Thyroid gland (tissue), 4 donors: ENCODE measurements at places on chromosomes 2 and 18. TPM values are rescaled to one million over a fixed set of nuclear protein-coding genes. Genes with fewer than 3 reads are reported as not detected.

- peak; percentile 52 for DNase-seq
- no peaks in the 10 kb centered on the region for H3K27me3 ChIP-seq
- H3K27ac ChIP-seq = no peak overlapping the region
- peaks cover 29% of the 10 kb centered on the region for H3K4me1 ChIP-seq
Observed at GRCh38 chr2:237438080-237438940, 24.3 kb upstream of the COL6A3 start.

Gene DNAH7
- 15.2 TPM for total RNA-seq

DNA sequence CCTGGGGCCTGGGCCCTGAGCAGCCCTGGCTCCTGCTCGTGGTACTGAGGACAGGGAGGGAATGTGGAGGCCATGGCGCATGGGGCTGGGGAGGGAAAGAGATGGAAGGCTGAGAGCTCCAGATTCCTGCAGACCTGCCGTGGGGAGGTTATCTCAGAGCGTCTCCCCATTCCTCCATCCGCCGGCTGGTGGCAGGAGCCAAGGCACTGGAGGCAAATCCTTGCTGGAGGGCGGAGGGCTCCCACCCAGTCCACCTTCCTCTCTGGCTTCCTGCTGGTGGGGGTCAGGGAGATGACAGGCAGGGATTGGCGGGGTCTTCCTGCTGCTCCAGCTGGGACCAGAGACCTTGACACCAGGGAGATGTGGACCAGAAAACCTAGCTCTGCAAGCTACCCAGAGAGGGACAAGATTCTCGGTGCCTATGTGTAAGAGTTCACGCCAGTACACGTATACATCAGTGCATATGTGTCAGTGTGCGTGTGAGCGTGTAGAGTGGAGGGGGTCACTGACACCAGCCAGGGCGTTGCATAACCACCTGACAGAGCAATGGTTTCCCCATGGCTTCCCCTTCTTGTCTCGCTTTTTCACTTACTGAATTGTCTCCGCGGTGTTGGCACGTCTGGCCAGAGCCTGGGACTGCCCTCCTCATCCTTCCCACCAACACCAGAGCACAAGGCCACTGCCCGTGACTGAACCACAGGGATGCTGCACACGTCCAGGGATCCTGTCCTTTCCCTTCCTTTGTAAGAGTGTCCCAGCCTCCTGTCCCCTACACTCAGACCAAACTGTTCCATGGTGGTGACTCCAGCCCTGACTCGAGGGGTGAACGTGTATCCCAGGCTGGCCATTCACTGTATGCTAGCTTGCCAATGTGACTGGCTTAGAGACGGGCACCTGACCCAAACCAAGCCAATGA lies 15.8 kb upstream of the SEMA4C start:
- H3K36me3 ChIP-seq = no peaks in the 10 kb centered on the region
- H3K27me3 ChIP-seq = no peaks in the 10 kb centered on the region
- DNase-seq = no peak
- peaks cover 21% of the 10 kb centered on the region for H3K4me1 ChIP-seq
- H3K4me3 ChIP-seq = no peak overlapping the region

- no peak overlapping the region for H3K4me3 ChIP-seq
- H3K27ac ChIP-seq = no peak overlapping the region
- H3K4me1 ChIP-seq = no peaks in the 10 kb centered on the region
Observed at GRCh38 chr2:178530131-178530530, 49.9 kb downstream of the PLEKHA3 start.

Gene OSBPL6
- 4.1 TPM for total RNA-seq

Gene SRD5A2
- not detected for total RNA-seq

DNA sequence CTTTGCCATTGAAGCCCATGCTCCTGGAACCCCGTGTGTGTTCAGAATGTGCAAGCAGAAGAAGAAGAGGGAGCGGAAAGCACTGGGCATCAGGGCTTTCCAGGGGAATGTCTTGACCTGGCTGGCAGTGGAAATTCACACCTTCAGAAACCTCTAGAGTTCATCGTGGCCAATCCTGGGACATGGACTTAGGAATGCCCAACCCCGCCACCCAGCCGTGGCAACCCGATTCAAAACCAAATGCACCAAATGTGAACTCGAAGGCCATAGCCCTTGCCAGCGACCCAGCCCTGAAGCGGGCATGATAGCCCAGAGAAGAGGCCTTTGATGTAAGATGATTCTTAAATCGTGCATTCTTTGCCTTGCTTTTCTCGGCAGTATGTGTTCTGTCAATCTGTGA lies 69.4 kb downstream of the ADI1 start:
- peak overlapping the region; percentile 85 for H3K27ac ChIP-seq
- H3K36me3 ChIP-seq = no peaks in the 10 kb centered on the region
- H3K4me1 ChIP-seq = peaks cover 77% of the 10 kb centered on the region
- peak; percentile 30 for DNase-seq
- H3K27me3 ChIP-seq = no peaks in the 10 kb centered on the region
- no peak overlapping the region for H3K4me3 ChIP-seq

- no peaks in the 10 kb centered on the region for H3K4me1 ChIP-seq
- no peaks in the 10 kb centered on the region for H3K27me3 ChIP-seq
- no peaks in the 10 kb centered on the region for H3K36me3 ChIP-seq
- H3K4me3 ChIP-seq = no peak overlapping the region
- H3K27ac ChIP-seq = no peak overlapping the region
Observed at GRCh38 chr2:192971981-192972380, 777.2 kb upstream of the TMEFF2 start.

GRCh38 chr2:71157124-71157793 lies 26.8 kb downstream of the MPHOSPH10 start:
- peak; percentile 44 for DNase-seq
- no peak overlapping the region for H3K27ac ChIP-seq
- no peak overlapping the region for H3K4me3 ChIP-seq
- no peaks in the 10 kb centered on the region for H3K36me3 ChIP-seq
- no peaks in the 10 kb centered on the region for H3K4me1 ChIP-seq

Gene CCNYL1
- 14.8 TPM for total RNA-seq

GRCh38 chr2:37558623-37559022 lies 112.8 kb downstream of the CDC42EP3 start:
- no peaks in the 10 kb centered on the region for H3K4me1 ChIP-seq
- no peaks in the 10 kb centered on the region for H3K27me3 ChIP-seq
- H3K27ac ChIP-seq = no peak overlapping the region
- no peak for DNase-seq

Gene PRKAG3
- not detected for total RNA-seq
